T-helper 17 cell (primary cell): ENCODE measurements at places on chromosomes 4 and X. TPM values are rescaled to one million over a fixed set of nuclear protein-coding genes. Genes with fewer than 3 reads are reported as not detected.

DNA sequence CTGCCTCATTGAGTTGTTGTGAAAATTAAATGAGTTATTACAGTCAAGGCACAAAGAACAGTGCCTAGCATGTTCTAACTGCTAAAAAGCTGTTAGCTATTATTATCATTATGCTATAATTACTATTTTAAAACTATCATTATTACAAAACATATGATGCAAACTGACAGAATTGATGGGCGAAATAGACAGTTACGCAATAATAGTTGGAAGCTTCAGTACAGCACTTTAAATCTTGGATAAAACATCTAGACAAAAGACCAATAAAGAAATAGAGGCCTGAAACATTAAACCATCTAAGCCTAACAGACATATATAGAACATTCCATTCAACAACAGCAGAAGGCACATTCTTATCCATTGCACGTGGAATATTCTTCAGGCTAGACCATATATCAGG lies 73.0 kb downstream of the TAB3 start:
- no peak overlapping the region for H3K27ac ChIP-seq
- H3K27me3 ChIP-seq = no peaks in the 10 kb centered on the region
- peaks cover 4% of the 10 kb centered on the region for H3K4me1 ChIP-seq
- no peak for DNase-seq

DNA sequence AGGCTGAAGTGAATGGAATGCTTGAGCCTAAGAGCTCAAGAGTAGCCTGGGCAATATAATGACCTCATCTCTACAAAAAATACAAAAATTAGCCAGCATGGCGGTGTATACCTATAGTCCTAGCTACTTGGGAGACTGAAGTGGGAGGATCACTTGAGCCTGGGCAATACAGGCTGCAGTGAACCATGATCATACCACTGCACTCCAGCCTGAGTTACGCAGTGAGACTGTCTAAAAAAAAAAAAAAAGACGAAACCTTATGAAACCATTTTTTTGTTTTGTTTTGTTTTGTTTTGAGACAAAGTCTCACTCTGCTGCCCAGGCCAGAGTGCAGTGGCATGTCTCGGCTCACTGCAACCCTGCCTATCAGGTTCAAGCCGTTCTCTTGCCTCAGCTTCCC lies 36.9 kb downstream of the TLR10 start:
- no peak for DNase-seq
- H3K36me3 ChIP-seq = peaks cover 2% of the 10 kb centered on the region
- no peak overlapping the region for H3K4me3 ChIP-seq
- H3K4me1 ChIP-seq = peaks cover 3% of the 10 kb centered on the region

DNA sequence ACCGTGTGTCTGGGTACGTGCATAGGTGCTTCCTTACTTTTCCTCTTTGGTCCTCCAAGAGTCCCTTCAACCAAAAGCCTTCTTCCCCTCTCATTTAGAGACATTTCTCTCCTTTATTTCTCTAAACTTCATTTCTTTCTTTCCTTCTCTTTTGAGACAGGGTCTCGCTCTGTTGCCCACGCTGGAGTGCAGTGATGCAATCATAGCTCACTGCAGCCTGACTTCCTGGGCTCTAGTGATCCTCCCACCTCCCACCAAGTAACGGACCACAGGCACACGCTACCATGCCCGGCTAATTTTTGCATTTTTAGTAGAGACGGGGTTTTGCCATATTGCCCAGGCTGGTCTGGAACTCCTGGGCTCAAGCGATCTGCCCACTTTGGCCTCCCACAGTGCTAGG lies 42.2 kb downstream of the ACOX3 start:
- H3K27me3 ChIP-seq = no peaks in the 10 kb centered on the region
- no peak for DNase-seq
- H3K36me3 ChIP-seq = peaks cover 5% of the 10 kb centered on the region

GRCh38 chr4:151797131-151797530 lies 36.3 kb upstream of the GATB start:
- no peak for DNase-seq
- no peak overlapping the region for H3K4me3 ChIP-seq
- peaks cover 3% of the 10 kb centered on the region for H3K4me1 ChIP-seq
- peaks cover 27% of the 10 kb centered on the region for H3K27me3 ChIP-seq

DNA sequence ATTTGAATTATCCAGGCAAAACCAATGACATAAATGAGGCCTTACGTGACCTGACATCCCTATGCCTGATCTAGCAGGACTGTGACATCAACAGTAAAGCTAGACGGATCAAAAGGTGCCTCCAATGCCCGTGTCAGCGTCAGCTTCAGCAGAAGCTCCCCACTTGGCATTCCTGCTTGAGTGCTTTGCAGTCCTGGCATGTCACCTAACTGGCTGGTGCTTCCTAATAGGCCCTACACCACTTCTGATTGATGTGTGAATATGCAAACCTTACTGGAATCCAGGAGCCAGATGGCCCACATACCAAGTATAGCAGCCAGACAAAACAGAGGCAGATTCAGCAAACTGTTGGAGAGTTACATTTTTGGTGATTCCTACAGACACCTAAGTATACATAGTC lies 224.2 kb downstream of the DMD start:
- no peaks in the 10 kb centered on the region for H3K4me1 ChIP-seq
- no peak for DNase-seq
- H3K27me3 ChIP-seq = no peaks in the 10 kb centered on the region
- H3K36me3 ChIP-seq = no peaks in the 10 kb centered on the region

Gene PPEF2
- total RNA-seq = 0.10 TPM

Gene DLG3
- 12.5 TPM for total RNA-seq

Gene RRH
- total RNA-seq = not detected
